T-cell (primary cell): ENCODE measurements at places on chromosomes 13 and 19.

DNA sequence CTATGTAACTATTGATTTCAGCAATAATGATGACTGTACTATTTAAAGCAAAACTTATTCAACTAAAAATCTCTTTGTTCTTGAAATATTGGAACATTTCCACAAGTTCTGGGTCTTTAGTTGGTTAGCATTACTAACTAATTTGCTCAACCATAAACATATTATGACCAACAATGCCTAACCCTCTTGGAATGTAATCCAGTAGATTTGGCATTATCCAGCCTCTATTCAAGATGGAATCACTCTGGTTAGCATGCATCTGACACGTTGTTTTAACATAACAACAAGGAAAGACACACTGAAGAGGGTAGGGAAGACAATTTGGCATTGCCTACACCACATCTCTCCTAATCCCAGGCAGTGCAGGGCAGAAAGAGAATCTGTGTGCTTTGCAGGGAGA, 941.3 kb upstream of the PCDH20 start:
- no peak overlapping the region for H3K4me3 ChIP-seq
- DNase-seq: no peak
- H3K36me3 ChIP-seq: no peaks in the 10 kb centered on the region
- H3K27me3 ChIP-seq: no peaks in the 10 kb centered on the region
- no peaks in the 10 kb centered on the region for H3K4me1 ChIP-seq

DNA sequence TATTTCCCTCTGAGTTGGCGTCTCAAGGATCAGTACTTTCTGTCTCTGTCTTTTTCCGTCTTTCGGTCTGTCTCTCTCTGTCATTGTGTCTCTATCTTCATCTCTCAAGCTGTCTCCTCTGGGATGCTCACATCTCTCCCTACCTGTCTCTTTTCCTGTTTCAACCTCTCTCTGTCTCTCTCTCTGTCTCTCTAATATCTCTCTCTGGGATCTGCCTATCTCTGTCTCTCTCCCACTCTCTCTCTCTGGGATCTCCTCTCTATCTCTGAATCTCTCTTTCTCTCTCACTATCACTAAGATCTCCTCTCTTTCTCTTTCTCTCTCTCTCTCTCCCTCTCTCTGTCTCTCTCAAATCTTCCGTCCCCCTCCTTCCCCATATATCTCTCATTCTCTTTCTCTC, 4.0 kb downstream of the ATP1A3 start:
- DNase-seq: no peak
- H3K27me3 ChIP-seq: peaks cover 23% of the 10 kb centered on the region
- H3K4me3 ChIP-seq: no peak overlapping the region

DNA sequence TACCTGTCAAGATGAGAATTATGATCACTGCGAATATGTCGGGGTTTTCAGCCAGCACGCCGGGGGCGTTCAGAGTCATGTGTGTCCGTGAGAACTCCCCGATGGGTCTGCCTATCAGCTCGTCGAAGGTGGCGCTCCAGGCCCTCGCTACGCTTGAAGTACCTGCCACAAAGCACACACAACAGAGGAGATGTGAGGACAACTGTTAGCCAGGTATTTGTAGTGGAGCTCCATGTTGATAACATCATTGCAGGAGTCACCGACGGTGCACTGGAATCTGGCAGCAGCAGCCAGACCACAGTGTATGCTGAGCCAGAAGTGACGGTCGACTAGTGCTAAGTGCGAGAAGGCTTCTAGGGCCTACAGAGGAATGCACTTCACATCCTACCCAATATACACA, 62.7 kb downstream of the SLC7A1 start:
- no peaks in the 10 kb centered on the region for H3K27me3 ChIP-seq
- no peak for DNase-seq
- H3K4me3 ChIP-seq: no peak overlapping the region
- no peak overlapping the region for H3K27ac ChIP-seq

DNA sequence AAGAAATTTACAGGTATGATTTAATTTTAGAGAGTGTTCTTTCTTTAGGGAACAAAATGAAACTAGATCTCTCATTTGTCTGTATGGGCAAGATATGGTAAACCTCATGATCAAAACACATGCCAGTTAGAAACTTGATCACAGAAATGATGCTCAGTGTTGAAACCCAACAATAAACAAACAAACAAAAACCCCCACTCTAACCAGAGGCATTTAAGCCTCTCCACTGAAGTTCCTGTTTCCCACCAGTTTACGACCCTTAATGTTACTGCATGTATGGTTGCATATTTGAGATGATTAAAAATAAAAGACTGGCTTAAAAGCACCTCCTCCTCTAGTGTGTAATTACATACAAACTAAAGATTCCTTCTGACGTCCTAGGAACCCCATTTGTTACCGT, 293.3 kb upstream of the MAB21L1 start:
- no peaks in the 10 kb centered on the region for H3K36me3 ChIP-seq
- H3K27me3 ChIP-seq: no peaks in the 10 kb centered on the region
- H3K27ac ChIP-seq: no peak overlapping the region
- H3K4me1 ChIP-seq: no peaks in the 10 kb centered on the region

DNA sequence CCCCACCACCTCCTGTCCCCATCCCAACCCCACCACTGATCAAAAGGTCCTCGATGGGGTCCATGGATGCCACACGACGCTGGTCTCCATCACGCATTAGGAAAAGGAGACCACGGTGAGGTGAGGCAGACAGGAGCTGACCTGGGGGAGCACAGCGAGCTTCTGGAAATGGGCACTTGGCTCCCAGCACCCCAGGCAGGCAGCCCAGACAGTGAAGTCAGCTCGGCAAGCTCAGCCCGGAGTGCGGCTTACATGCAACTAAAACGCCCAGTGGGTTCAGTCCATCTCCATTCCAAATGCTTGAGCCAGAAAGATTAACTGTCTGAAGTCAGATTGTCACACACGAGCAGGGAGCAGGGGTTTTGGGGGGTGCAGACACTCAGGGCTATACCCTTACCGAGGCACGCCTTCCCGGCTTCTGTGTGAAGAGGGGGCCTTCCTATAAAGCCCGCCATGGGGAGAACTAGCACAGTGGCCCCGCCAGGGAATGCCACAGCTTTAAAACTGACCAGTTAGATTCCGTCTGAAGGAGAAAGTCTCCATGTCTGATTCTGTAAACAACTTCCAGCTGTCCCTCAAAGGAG, 79.4 kb downstream of the SPACA7 start:
- no peak overlapping the region for H3K27ac ChIP-seq
- H3K27me3 ChIP-seq: no peaks in the 10 kb centered on the region
- no peaks in the 10 kb centered on the region for H3K4me1 ChIP-seq
- H3K4me3 ChIP-seq: no peak overlapping the region
- DNase-seq: no peak
- H3K36me3 ChIP-seq: no peaks in the 10 kb centered on the region

- no peak overlapping the region for H3K27ac ChIP-seq
- peaks cover 46% of the 10 kb centered on the region for H3K36me3 ChIP-seq
- no peak overlapping the region for H3K4me3 ChIP-seq
- H3K27me3 ChIP-seq: no peaks in the 10 kb centered on the region
- no peak for DNase-seq
- H3K4me1 ChIP-seq: no peaks in the 10 kb centered on the region
Measured at GRCh38 chr13:98842070-98842469, 89.6 kb upstream of the SLC15A1 start.

DNA sequence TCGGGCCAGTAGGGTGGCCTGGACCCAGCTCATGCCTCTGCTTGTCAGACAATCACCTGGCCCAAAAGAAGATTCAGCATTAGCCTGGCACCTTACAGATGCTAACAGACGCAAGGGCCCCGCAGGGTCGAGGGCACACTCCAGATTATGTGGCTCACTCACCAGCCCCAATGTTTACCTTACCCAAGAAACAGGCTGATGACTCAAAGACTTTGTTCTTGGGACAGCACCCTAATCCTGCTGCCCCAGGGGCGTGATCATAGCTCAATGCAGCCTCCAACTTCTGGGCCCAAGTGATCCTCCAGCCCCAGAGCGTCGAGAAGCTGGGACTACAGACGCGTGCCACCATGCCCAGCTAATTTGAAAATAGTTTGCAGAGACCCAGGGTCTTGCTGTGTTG, 9.8 kb downstream of the ECSIT start:
- peaks cover 28% of the 10 kb centered on the region for H3K36me3 ChIP-seq
- no peaks in the 10 kb centered on the region for H3K4me1 ChIP-seq
- no peak for DNase-seq
- no peak overlapping the region for H3K4me3 ChIP-seq
- no peaks in the 10 kb centered on the region for H3K27me3 ChIP-seq

DNA sequence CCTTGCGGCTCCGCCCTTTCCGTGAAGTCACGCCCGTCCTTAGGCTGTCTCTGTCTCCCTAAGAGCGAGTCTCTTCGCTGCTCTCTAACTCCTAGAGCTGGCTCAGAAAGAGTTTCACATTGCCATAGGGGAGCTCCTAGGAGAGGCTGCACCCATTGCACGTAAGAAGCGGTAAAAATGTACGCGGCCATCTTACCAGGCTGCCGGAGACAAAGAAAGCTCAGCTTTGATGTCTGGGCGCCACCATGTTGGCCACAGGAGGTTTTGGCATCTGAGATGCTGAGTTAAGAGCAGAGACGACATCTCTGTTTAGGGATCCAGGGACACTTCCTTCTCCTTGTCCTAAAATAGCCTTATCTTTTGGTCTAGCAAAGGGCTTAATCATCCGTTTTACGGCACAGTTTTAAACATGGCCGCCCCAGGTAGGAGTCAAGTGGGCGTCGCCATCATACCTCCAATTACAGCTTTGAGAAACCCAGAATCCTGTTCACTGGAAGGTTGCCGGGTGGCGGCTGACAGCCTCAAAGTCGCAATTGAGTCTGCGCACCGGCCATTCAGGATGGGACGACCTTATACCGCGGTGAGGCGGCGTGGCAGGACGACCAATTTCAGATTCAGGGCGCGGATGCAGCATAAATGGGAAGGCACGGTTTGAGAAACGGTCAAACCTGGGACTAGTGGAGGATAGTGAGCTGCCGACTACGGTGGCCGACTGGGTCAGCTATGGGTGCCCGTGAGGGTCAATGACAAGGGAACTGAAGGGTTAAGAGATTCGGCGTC, at the start of gene ZNF793:
TSS of gene ZNF793 (plus strand) at position 553 of the 780 bp plus-strand sequence. CDS start 16,501 bp downstream, outside the sequence.
- H3K4me1 ChIP-seq: peaks cover 16% of the 10 kb centered on the region
- DNase-seq: peak; percentile 79
- peak within 1 kb of the TSS; percentile 64 for H3K4me3 ChIP-seq
- H3K27ac ChIP-seq: peak within 1 kb of the TSS; percentile 97

DNA sequence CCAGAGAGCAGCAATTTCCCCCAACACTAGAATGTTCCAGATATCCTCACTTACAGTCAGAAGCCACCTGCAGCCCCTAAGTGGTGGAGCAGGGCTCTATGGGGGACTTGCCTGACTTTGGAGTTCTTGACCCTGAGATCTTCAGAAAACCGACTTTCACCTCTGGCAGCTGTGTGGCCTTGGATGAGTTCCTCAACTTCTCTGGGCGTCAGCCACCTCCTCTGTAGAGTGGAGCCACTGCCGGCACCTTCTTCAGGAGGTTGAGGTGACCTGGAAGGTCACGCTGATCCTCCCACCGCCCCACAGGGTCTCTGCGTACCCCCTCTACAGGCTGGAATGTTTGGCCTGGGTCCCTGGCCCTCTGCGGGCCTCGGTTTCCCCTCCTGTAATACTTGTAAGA, 7.1 kb upstream of the FUT5 start:
- no peaks in the 10 kb centered on the region for H3K4me1 ChIP-seq
- no peak overlapping the region for H3K4me3 ChIP-seq
- no peak overlapping the region for H3K27ac ChIP-seq
- no peak for DNase-seq
- H3K36me3 ChIP-seq: no peaks in the 10 kb centered on the region

GRCh38 chr13:78606471-78607408, 3.4 kb upstream of the POU4F1 start:
- no peak overlapping the region for H3K27ac ChIP-seq
- peaks cover 52% of the 10 kb centered on the region for H3K4me1 ChIP-seq
- no peak for DNase-seq
- peak overlapping the region; percentile 10 for H3K4me3 ChIP-seq
- H3K36me3 ChIP-seq: no peaks in the 10 kb centered on the region

- H3K4me3 ChIP-seq: no peak overlapping the region
- H3K36me3 ChIP-seq: no peaks in the 10 kb centered on the region
- H3K4me1 ChIP-seq: no peaks in the 10 kb centered on the region
- H3K27ac ChIP-seq: no peak overlapping the region
- no peak for DNase-seq
- no peaks in the 10 kb centered on the region for H3K27me3 ChIP-seq
Measured at GRCh38 chr13:93558637-93559036, 332.0 kb downstream of the GPC6 start.

DNA sequence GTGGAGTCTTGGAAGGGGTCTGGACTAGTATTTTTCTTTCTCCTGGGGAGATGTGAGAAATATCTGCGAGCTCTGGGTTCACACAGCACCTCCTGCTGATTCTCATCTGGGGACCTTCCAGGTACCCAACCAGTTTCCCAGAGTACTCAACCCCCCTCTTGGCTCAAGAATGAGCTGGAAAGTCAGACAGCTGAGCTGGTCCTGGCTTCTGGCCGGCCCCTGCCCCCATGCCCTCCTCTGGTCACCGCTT, 2.2 kb upstream of the PDE4A start:
- DNase-seq: no peak
- H3K27ac ChIP-seq: no peak overlapping the region
- peaks cover 71% of the 10 kb centered on the region for H3K27me3 ChIP-seq
- H3K4me1 ChIP-seq: peaks cover 12% of the 10 kb centered on the region

DNA sequence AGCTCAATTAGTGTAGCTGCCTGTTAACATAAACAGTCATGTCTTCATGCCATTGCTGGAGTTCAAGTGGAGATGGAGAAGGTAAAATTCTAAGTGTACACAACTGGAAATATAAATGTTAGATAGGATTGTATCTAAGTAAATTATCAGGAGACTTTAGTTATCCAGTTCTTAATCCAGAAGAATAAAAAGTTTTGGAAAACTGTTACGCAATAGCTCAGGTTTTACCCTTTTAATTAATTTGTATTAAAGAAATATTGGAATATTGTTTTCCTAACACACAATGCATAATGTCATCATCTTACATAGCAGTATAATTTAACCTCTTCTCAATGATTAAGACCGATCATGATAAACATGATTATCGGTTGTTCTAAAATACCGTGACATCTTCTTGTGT, 2.8 kb downstream of the SLC10A2 start:
- no peak overlapping the region for H3K4me3 ChIP-seq
- no peaks in the 10 kb centered on the region for H3K36me3 ChIP-seq
- no peak for DNase-seq
- H3K4me1 ChIP-seq: no peaks in the 10 kb centered on the region

- peaks cover 23% of the 10 kb centered on the region for H3K4me1 ChIP-seq
- H3K27me3 ChIP-seq: peaks cover 33% of the 10 kb centered on the region
- peak; percentile 24 for DNase-seq
- H3K4me3 ChIP-seq: no peak within 1 kb of the TSS
- H3K36me3 ChIP-seq: no peaks in the 10 kb centered on the region
Measured at GRCh38 chr19:38425810-38426466, at the start of gene RASGRP4. RASGRP4 (minus strand) TSS chr19:38426219; CDS start chr19:38426091, 128 bp downstream.

GRCh38 chr13:110432522-110432921, 125.4 kb downstream of the COL4A2 start:
- no peak overlapping the region for H3K4me3 ChIP-seq
- H3K4me1 ChIP-seq: no peaks in the 10 kb centered on the region
- peaks cover 25% of the 10 kb centered on the region for H3K27me3 ChIP-seq
- no peak overlapping the region for H3K27ac ChIP-seq

- H3K36me3 ChIP-seq: no peaks in the 10 kb centered on the region
- H3K4me3 ChIP-seq: peak overlapping the region; percentile 83
- no peaks in the 10 kb centered on the region for H3K27me3 ChIP-seq
- no peak overlapping the region for H3K27ac ChIP-seq
Measured at GRCh38 chr19:4969292-4969771, 419 bp downstream of the KDM4B start.
